ENCODE measurements at places on chromosomes 7 and 10.

DNA sequence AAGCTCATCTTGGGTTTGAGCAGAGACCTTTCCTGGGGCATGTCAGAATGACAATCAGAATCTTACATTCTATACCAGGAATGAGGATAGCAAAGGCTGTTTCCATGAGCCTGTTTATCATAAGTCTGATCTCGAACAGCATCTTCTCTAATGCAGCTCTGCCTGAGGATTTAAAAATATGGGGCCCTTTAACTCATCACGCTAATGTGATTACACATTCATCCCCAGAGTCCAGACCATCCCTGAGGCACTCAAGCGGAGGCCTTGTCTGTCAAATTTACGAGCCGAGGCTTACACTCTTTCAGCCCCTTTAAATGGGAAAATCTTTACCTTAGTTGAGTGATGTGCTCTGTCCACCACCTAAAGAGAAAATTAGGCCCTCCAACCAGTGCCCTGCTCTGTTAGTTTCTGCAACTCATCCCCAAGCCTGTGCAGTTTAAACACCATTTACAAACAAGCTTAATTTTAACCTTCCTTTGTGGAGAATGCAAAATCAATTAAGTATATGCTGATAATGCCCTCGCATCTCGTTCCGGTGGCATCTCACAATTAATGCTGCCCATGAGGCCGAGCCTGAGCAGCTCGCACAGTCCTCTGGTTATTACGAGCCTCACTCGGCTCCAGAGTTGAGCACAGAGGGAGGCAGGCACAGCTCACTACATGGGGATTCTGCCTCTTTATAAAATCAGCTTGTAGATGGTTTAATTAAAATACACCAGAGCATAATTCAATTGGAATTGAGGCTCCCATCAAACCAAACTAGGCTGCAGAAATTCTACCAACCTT lies 16.0 kb downstream of the CHST15 start:
- no peak for DNase-seq

- no peak for DNase-seq
These were observed 3.5 kb downstream of the GLCCI1 start for GRCh38 chr7:7972128-7972527.

DNA sequence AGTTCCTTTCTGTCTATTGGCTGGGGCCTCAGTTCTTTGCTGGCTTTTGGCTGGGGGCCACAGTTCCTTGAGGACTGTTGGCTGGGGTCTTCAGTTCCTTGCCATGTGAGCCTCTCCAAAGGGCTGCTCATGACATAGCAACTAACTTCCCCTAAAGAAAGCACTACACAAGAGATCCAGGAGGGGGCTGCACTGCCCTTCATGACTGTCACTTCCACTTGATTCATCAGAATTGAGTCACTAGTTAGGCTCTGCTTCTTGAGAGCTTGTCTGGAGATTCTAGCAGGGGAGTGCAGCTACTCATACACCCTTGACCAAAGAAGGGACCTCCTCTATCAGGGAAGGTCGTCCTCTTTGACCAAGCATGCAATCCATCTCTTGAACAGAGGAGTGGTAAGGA lies 38.0 kb upstream of the MKX start:
- peak; percentile 32 for DNase-seq

- no peak for DNase-seq
These were observed 119.1 kb downstream of the TFEC start for GRCh38 chr7:115911465-115911864.

GRCh38 chr7:38284553-38284952 lies 11.1 kb upstream of the TARP start:
- peak; percentile 30 for DNase-seq

- DNase-seq: peak; percentile 66
These were observed 171.2 kb downstream of the PRKAG2 start for GRCh38 chr7:151705636-151706276.

DNA sequence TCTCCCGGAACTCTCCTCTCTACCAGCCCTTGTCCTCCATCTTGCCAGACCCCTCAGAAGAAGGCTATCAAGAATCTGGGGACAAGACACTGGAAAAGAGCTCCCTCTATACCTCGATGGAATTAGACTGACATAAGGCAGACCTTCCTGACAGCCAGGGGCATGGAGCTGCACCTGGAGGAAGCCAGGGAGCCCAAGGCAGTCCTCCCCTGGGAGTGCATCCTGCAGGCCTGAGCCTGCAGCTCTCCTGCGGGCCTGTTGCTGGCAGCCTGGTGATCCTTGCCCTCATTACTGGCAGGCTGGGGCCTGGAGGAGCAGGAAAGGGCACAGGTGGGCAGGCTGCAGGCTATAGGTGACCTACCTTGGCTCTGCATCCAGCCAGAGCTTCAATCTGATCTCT lies 323.4 kb downstream of the GRID1 start:
- no peak for DNase-seq

- no peak for DNase-seq
These were observed 845 bp downstream of the CCDC172 start for GRCh38 chr10:116324951-116325635.

- no peak for DNase-seq
These were observed 336.3 kb upstream of the NFE2L3 start for GRCh38 chr7:25815711-25816110.

- DNase-seq: peak; percentile 61
These were observed 20.9 kb downstream of the NUDCD3 start for GRCh38 chr7:44469461-44470134.

DNA sequence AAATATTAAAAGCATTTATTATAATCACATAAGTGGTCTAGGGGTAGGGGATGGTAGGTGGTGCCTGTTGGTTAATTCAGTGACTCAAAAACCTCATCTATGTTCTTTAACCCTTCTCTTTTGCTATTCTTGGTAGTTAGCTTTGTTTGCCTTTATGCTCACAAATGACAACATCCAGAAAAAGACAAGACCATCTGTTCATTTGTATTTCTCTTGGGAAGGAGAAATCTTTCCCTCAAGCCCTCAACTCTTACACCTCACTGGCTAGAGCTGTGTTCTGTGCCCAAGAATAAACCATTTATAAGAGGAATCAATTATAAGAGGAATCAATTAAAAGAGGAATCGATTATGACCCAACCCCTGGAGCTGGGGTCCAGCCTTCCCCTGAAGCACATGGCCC lies 10.8 kb upstream of the IFRD1 start:
- DNase-seq: no peak

GRCh38 chr7:44700322-44700721 lies 48.3 kb upstream of the ZMIZ2 start:
- no peak for DNase-seq

All from myocyte (in vitro differentiated cells).